ENCODE measurements at places on chromosomes 16 and 17.
A peak's percentile ranks its signal among the peaks of the same experiment; 100 is the strongest.

DNA sequence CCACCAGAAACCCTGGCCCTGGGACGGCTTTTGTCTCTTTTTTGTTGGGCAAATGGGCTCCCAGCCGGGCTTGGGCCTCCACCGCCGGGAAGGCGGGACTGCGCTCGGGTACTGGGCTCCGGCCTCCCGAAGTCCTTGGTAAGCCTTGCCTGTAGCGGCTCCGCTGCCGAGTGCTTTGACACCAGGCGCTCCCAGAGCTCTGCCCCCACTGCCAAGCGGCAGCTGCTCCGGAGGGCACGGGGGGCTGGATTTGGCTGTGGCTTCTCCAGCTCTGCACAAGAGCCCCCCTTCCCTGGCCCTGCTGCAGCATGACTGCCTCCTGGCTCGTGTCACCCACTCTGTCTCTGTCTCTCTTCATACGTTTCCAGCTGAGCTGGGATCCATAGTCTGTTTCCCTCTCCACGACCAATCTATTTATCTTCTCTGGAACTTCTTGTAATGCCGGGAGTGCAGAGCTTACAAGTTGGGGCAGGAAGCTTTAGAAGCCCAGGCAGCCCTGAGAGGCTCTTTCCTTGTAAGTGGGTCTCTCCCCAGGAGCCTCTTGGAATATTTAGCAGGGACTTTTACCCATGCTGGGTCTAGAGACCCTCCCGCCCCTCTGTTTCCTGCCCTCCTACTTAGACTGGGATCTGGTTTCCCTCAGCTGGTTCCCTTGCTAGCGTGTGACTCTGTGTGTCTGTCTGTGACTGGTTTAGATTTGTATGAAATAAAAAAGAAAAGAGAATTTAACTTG lies 246.9 kb upstream of the GSE1 start:
- no peak for DNase-seq

DNA sequence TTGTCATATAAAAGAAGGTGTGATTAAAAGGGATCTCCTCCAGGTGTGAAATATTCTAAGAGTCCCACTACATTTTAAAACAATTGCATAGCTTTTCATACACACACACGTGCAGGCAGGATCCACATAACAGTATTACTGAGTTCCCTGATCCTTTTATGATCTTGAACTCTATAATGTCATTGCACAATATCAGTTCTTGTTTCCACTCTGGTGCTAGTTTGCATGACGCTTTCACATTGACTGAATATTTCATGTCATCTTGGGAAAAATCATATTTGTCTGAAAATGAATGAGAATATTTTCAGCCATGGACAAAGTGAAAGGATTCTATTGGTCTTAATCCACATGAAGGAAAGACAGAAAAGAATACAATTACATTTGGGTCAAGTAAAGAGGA lies 703.8 kb downstream of the CDH8 start:
- DNase-seq: no peak

- no peak for DNase-seq
Observed at GRCh38 chr16:24773771-24774427, 44.4 kb downstream of the TNRC6A start.

- peak; percentile 84 for DNase-seq
Observed at GRCh38 chr16:50464325-50465290, 83.6 kb upstream of the NKD1 start.

GRCh38 chr16:60180609-60181008 lies 1446.5 kb upstream of the GOT2 start:
- DNase-seq: no peak
